ENCODE measurements at places on chromosomes 1 and 21.

GRCh38 chr21:43287111-43287760 is 118.4 kb downstream of the CRYAA start:
- H3K27ac ChIP-seq = no peak overlapping the region
- DNase-seq = no peak
- peaks cover 8% of the 10 kb centered on the region for H3K27me3 ChIP-seq
- no peaks in the 10 kb centered on the region for H3K4me1 ChIP-seq
- no peak overlapping the region for H3K4me3 ChIP-seq

DNA sequence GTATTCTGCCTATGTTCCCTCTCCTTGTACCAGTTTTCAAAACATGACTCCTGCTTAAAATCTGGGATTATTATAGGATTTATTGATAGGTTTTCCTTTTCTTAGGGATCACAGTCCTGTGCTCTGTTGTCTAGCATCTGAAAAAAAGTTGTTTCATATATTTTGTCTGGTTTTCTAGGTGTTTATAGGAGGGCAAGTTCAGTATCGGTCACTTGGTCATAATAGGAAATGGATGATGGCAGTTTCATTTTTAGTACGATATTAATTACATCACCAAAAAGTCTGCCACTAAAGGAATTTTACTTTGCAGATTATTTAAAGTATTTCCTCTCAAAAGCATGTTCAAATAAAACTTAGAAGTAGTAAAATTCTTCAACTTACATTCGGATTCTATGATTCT is 94.4 kb downstream of the RASAL2 start:
- H3K36me3 ChIP-seq = no peaks in the 10 kb centered on the region
- H3K27me3 ChIP-seq = no peaks in the 10 kb centered on the region
- H3K27ac ChIP-seq = no peak overlapping the region
- no peak for DNase-seq
- peaks cover 2% of the 10 kb centered on the region for H3K4me1 ChIP-seq

DNA sequence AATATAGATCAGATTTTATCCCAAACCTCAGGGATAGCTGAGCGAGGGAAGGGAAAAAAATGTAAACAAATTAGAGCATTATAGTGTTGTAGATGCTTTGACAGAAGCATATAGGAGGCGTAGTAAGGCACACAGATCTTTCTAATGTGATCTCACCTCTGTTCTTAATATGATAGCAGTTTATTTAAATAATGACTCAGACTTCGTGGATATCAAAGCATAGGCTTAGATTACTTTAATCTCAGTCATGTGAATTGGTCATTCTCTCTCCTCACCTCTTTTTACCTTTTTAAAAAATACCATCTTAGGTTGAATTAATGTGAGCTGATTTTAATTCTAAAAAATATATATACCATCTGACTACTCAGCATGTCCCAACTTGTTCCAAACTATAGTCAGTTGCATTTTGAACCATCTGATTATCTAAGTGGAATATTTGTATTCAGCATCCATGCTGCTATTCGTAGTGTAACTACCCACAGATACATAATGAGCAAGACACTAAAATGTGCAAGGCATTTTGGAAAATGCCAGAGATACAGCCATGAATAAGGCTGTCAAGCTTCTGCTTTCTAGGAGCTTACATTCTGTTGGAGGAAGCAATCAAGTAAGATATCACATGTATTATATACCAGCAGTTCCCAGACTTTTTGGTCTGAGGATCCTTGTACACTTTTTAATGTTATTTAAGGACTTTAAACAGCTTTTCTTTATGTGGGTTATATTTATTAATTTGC is 76.7 kb downstream of the OSBPL9 start:
- H3K36me3 ChIP-seq = no peaks in the 10 kb centered on the region
- peak; percentile 55 for DNase-seq
- H3K4me3 ChIP-seq = no peak overlapping the region
- H3K27ac ChIP-seq = no peak overlapping the region

- no peaks in the 10 kb centered on the region for H3K27me3 ChIP-seq
- no peak overlapping the region for H3K27ac ChIP-seq
- H3K4me3 ChIP-seq = no peak overlapping the region
Observed at GRCh38 chr1:204304067-204304466, 55.7 kb downstream of the PLEKHA6 start.

DNA sequence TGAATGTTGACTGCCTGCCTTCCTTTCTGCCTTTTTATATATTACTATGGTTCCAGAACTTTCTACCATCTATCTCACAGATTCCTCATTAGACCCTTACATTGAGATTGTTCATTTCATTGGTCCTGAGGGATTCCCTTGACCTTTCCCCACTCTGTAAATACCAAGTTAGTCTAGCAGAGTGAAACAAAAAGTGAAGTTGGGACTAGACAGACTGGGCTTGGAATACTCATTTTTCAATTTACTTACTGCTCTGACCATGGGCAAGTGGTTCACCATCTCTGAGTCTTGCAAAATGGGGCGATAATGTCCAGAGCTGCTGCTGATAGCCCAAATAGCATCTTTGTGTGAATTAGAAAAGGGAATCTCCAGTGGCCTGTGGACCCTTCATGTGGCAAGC is 38.8 kb downstream of the XCL2 start:
- H3K27me3 ChIP-seq = no peaks in the 10 kb centered on the region
- H3K4me3 ChIP-seq = no peak overlapping the region
- no peak for DNase-seq
- H3K4me1 ChIP-seq = peaks cover 4% of the 10 kb centered on the region

DNA sequence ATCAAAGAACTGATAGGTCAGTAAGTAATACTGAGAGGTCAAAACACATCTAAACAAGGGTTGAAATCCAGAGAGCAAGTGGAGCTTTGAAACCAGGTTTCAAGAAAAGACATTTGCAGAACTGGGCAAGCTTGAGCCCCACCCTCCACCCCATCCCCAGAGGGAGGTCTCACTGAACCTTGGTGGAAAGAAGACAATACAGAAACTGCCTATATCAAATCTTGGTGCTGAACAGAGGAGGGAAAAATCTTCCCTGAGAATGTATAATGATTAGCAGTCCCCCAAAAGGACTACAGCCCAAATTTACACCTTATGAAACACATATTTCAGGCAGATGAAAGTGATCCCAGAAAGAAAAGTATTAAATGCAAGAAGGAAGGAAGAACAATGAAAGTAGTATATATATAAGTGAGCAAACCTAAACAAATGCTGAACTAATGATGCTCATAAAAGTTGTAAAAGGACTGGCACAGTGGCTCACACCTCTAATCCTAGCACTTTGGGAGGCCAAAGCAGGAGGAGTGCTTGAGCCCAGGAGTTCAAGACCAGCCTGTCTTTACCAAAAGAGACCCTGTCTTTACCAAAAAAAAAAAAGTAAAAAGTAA is 12.4 kb downstream of the ZBTB17 start:
- DNase-seq = no peak
- H3K36me3 ChIP-seq = peaks cover 6% of the 10 kb centered on the region
- no peaks in the 10 kb centered on the region for H3K27me3 ChIP-seq

DNA sequence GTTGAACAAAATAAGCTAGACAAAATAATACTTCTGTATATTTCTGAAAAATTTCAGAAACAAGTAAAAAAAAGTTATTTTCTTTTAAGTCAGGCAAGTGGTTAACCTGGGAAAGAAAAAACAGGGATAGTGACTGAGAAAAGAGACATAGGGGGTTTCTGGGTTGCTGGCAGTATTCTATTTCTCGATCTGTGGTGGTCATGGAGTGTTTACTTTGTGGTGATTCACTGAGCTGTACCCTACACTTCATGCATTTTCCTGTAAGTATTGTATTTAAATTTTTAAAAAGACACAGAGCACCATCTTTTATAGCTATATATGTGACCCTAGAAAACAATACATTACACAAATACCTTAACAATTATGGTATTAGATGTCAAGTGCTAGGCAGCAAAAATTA is 58.2 kb downstream of the ZNF644 start:
- H3K4me3 ChIP-seq = no peak overlapping the region
- H3K36me3 ChIP-seq = no peaks in the 10 kb centered on the region
- H3K27ac ChIP-seq = no peak overlapping the region
- DNase-seq = peak; percentile 46
- no peaks in the 10 kb centered on the region for H3K4me1 ChIP-seq

DNA sequence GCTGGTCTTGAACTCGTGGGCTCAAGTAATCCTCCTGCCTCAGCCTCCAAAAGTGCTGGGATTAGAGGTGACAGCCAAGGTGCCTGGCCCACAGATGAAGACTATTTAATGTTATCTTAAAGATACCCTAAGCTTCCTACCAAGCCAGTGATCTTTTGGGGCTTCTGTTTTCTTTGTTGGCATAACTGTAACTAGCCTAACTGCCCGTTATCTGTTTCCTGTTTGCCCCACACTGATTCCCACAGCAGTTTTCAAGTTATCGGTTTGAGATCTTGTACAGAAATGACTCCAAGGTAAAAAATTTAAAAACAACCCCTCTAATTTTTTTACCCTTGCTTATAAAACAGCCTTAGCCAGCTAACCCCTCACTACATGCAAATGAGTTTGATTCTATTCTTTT is 12.4 kb downstream of the SELL start:
- H3K4me1 ChIP-seq = no peaks in the 10 kb centered on the region
- H3K4me3 ChIP-seq = no peak overlapping the region
- no peak overlapping the region for H3K27ac ChIP-seq
- H3K27me3 ChIP-seq = no peaks in the 10 kb centered on the region
- no peak for DNase-seq

DNA sequence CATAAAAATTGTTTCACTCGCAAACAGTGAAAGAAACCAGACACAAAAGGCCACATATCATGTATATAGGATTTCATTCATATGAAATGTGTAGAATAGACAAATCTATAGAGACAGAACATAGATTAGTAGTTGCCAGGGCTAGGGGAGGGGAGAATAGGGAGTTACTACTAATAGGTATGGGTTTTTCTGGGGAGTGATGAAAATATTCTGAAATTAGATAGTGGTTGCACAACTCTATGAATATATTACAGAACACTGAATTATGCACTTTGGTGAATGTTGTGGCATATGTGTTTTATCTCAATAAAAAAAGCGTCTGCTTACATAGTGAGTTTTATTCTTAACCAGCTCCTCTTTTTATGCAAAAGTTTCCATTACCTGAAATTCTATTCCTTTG is 21.6 kb downstream of the SYT14 start:
- no peaks in the 10 kb centered on the region for H3K36me3 ChIP-seq
- H3K27ac ChIP-seq = no peak overlapping the region
- H3K4me1 ChIP-seq = no peaks in the 10 kb centered on the region
- no peaks in the 10 kb centered on the region for H3K27me3 ChIP-seq
- H3K4me3 ChIP-seq = no peak overlapping the region
- no peak for DNase-seq

Measured in IMR-90 (cell line).